ENCODE measurements at places on chromosomes 1 and 21.

- no peak for DNase-seq
Observed at GRCh38 chr1:85174503-85174902, 26.3 kb downstream of the SYDE2 start.

DNA sequence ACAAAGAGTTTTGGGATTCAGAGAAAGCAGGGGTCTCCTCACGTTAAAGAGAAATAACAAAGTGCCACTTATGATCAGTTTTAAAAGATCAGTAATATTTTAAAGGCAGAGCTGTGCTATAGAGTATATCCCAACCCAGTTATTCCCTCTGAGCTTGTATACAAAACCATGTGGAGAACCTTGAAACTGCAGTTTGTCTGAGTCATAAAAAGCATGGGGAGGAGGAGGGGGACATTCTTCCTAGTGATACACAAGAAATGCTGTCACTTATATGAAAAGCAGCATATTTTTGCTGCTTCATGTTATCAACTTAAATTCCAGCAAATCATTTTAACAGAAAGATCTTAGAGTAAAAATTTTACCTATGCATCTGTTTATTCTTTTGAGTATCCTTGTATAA lies 244.5 kb downstream of the GPR52 start:
- DNase-seq: peak; percentile 42

DNA sequence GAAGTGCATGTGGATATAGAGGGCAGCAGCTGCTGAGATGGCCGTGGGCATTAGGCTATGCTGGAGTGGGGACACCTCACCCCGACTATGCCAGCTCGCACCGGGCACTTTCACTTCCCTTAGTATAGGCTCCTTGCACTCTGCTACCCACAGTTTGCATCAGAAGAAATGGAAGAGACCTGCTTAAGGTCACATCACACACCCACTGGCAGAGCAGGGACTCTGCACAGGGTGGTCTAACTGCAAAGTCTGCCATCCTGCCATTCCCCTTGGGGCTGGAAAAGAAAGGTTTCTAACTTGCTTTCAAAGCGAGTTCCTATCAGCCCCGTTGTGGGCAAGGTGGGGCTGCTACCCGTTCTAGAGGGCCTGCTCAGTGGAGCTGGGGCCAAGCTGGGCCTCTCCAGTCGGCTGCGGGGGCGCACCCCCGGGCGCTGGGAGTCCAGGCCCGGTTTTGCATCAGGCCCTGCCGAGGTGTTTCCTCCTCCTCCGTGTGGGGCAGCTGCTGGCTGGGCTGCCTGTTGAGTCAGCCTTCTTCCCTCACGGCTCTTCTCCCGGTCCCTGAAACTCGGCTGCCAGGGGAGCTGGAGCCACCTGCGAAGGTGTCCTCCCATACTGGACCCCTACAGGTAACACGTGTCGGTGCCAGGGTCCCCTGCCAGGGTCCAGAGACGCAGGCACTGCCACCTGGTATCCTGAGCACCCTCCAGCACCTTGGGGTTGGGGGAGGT lies at the start of gene SYTL1:
Gene SYTL1, plus strand, starts transcription at position 498 of the 728 bp plus-strand sequence. CDS start 3,313 bp downstream, outside the sequence.
- DNase-seq: peak; percentile 76

DNA sequence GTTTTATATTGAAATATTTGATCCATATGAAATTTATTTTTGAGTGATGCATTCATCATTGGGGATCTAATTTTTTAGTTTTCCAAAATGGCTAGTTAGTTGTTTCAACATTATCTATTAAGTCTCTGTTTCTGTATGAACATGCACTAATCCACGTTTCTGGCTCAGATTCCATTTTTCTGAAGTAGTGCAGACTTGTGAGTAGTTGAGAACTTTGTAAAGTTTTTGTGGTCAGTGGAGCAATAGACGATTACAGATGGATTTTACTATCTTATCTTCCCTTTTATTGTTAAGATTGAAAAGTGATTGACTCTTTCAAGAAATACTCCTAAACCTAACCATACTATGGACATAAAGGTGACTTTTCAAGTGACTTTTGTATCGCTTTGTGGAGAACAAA lies 16.7 kb downstream of the SOAT1 start:
- DNase-seq: peak; percentile 70

DNA sequence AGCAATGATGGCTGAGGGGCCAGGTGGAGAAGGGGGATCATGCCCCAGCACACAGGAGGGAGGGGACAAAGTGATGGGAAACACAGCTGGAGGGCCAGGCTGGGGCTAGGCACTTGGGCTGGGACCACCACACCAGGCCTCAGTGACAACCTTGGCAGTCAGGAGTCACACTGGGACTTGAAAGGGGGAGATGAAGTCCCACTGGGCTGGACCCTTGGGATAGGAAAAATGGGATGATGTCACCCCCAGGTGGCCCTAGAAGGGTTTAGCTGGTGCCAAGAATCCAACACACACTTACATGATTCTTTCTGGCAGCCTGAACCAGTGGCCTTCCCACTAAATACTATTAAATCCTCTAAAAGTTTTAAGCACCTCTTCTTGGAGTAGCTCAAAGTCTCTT lies 17.1 kb downstream of the ZBTB17 start:
- peak; percentile 34 for DNase-seq
